ENCODE measurements at places on chromosomes 5 and 9.

GRCh38 chr5:58184910-58185309, 275.0 kb downstream of the PLK2 start:
- DNase-seq, result no peak

- no peak for DNase-seq
Measured at GRCh38 chr5:74257060-74257527, 383.4 kb downstream of the ENC1 start.

GRCh38 chr5:88368201-88368600, 99.6 kb upstream of the TMEM161B start:
- DNase-seq, result no peak

DNA sequence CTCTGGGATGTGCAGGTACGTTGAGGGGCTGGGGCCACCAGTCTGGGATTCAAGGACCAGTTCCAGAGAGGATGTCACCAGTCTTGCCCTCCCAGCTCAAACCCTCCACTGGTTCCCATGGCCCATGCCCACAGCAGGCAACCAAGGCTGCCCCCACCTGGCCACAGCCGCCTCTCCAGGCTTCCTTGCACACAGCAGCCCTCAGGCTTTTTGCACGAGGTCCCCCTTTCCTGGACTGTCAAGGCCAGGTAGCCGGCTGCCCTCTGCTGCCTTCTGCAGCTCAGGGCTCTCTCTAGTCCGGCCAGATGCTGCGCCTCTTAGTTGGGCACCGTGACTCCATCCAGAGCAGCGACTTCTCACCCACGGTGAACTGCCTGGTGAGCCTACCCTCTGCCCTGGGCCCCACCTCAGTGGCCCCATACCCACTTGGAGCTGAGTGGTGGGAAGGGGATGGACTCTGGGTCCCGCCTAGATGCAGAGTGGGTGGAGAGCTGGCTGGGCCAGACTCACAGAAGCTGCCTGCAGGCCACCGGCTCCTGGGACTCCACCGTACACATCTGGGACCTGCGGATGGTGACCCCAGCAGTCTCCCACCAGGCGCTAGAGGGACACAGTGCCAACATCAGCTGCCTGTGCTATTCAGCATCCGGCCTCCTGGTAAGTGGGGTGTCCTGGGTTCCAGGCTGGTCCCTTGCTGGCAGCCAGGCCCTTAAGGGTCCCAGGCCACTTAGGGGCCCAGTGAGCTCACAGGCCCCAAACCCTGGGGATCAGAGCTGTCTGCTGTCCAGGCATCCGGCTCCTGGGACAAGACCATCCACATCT, 2.9 kb downstream of the WDR38 start:
- DNase-seq, result no peak
